ENCODE measurements at places on chromosomes 3 and 15.
A peak's percentile ranks its signal among the peaks of the same experiment; 100 is the strongest.

- no peak for DNase-seq
These were observed 5.5 kb upstream of the CCDC39 start for GRCh38 chr3:180684807-180685206.

GRCh38 chr3:9884555-9885165, 4.6 kb upstream of the CIDEC start:
- no peak for DNase-seq

DNA sequence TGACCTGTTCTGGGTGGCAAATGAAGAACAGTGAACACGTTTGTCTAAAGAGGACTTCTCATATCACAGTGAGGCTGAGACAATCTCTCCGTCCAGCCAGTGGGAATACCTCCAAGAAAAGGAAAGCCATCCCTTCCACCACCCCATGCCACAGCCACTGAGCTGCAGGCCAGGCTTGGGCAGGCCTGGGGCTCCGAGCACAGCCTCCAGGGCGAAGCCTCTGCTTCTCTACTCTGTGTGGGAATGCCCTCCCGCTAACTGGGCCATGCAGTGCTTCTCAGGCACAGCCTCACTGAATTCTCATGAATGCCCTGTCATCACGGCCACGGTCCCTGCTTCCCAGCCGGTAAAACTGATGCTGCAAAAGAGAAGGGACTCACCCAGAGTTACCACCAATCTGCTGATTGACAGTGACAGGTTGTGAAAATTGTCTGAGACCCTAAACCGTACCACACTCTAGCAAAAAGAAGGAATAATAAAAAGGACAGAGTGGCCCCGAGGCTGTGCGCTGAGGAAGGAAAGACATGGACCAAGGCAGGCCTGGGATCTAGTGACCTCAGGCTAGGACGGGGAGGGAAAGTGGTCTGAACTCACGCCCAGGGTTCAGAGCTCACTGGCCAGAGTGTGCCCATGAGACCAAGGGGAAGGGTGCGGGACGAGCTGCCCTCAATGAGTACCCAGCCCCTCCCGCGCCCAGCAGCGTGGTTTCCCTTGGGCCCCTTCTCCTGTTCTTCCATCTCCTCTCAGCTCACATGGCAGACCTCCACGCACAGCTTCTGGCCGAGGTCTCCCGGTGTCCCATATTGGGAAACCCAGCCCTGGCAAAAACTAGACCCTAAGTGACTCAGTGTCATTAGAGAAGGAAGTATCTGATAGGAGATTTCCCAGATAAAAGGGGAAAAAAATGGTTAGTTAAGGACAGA, 52.8 kb downstream of the DHX30 start:
- no peak for DNase-seq

GRCh38 chr3:153502682-153503081, 340.7 kb downstream of the RAP2B start:
- DNase-seq = no peak

- DNase-seq = no peak
These were observed 5.0 kb upstream of the KPNA1 start for GRCh38 chr3:122519693-122520092.

DNA sequence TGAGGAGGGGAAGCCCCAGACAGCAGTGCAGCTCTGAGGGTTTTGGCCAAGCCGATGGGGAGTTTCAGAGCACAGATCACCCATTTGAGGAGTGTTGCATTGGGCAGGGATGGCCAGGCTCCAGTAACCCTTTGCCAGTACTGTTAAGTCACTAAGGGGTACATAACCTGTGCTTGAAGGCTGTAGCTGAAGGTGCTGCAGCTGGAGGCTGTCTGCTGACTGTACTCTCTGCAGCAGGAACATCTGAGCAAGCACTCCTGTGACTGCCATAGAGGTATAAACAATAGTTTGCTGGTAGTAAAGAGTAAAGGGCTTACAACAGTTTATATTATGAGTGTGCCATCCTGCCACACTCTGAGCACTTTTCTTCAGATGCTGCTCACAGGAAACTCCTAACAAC, 297.8 kb downstream of the EPHA3 start:
- DNase-seq = no peak

GRCh38 chr3:41290736-41291135, 91.4 kb downstream of the CTNNB1 start:
- no peak for DNase-seq

GRCh38 chr3:127077068-127077467, 94.2 kb downstream of the PLXNA1 start:
- DNase-seq = no peak

- no peak for DNase-seq
These were observed 147.1 kb upstream of the RGMA start for GRCh38 chr15:93235926-93236780.

GRCh38 chr3:132253262-132253878, 63.8 kb upstream of the ACP3 start:
- peak; percentile 64 for DNase-seq

- DNase-seq = no peak
These were observed 120.1 kb upstream of the NMNAT3 start for GRCh38 chr3:139797724-139798343.

DNA sequence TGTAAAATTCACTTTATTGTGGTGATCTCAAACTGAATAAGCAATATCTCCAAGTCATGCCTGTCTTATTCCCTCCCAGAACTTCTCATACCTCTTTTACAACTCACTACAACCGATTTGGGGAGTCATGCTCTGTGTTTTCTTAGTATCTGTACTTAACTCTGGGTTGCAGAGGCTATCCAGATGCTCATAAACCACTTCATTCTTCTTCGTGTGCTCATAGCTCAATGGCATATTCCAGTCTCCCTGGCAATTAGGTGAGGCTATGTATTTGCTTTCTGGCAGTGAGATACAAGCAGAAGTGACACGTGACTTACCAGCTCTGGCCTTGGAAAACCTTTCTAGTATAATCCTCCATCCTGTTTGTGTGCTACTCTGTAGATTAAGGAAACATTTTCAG, 360.9 kb downstream of the ZNF385D start:
- no peak for DNase-seq

DNA sequence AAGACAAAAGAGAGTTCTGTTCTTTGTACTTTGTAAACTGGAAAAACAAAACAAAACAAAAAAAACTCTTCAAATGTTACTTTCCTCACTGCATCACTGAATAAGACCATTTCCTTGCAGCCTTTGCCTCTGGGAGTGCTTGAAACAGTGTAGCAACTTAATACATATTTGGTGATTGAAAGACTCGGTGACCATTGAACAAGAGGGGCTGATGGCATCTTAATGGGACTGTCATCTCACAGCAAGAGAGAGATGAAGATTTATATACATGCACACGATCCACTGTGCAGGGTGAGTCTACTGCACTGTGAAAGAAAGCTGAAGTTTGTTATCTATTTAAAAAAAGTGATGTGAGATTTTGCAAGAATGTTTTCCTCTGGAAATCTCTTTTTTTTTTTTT, 111.9 kb upstream of the KLHL25 start:
- DNase-seq = no peak

DNA sequence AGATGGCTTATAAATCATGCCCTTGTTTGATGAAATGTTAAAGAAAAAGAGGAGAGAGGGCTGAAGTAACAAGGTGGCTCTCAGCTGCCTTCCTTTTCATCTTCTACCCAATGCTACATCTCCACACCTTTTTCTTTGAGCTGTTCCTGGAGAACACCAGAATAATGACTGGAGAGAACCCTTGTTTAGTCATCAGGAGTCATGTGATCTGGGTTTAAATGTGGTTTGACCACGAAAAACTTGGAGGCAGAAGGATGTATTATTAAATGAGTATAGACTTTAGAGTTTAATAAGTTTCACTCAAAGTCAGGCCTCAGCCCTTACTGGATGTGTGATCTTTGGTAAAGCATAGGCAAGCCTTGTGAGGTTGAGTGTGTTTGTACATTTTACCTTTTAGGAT, 230.3 kb upstream of the TBL1XR1 start:
- DNase-seq = no peak

GRCh38 chr3:8492744-8493511, 8.7 kb upstream of the LMCD1 start:
- no peak for DNase-seq

DNA sequence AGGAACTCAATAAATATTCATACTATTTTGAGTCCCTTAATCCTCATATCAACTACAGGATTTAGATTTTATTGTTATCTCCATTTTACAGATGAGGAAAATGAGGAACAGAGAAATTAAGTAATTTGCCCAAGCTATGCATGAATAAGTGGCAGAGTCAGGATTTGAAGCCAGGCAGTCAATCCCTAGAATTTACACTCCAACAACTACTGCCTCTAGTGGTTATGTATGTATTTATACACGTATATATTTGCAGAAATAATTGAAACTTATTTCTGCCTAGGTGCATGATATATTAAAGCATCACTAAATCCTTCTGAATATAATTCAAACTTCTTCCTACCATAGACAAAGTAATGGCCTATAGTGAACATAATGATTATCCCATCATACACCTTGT, 137.4 kb downstream of the SERPINI1 start:
- no peak for DNase-seq

DNA sequence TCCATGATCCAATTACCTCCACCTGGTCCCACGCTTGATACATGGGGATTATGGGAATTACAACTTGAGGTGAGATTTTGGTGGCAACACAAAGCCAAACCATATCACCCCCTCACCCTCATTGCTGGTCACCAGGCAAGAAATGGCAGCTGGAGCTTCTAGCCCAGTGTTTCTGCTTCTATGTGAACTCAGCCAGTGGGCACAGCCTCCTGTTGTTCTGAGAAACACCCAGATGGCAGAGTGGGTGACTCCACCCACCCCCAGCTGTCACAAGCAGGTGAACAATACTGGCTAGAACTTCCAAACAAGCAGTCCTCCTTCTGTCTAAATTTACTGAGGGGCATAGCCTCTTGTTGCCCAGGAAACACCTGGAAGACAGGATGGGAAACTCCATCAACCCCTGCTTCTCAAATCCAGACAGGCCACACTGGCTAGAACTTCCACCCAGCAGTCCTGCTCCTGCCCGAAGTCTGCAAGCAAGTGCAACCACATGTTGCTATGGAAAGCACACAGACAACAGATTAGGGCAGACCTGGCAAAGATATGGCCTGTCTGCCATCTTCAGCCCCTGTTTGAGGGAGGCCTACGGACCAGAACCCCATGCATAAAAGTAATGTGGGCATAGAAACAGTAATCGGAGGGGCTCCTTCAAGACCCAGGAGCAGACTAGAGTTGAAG, 114.1 kb downstream of the DTWD1 start:
- DNase-seq = no peak

- peak; percentile 1 for DNase-seq
These were observed 28.8 kb downstream of the TMED3 start for GRCh38 chr15:79339588-79340314.

- DNase-seq = no peak
These were observed 282.2 kb upstream of the LRRN1 start for GRCh38 chr3:3516996-3517395.

DNA sequence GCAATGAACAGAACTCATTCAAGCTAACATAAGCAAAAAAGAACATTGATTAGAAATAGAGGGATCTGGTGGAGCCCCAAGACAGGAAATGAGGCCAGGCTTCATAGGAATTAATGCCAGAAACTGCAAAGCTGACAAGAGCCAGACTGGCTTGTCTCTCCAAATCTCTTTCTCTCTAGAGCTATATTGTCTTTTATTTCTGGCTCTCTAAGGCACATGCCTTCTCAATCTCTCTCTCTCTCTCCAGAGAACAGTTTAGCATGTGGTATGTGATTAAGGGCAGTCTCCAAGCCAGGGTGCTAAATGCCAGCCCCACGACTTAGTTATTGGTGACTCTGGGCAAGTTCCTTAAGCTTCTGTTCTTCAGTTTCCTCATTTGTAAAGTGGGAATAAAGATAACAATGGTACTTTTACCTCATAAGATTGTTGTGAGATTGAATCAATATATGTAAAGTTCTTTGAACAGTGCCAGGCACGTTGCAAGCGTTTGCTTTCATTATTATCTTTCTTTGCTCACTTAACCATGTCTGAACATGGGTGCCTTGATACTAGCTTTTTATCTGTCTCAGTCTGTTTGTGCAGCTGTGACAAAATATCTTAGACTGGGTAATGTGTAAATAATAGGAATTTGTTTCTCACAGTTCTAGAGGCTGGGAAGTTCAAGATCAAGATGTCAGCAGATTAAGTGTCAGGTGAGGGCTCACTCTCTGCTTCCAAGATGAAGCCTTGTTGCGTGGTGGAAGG, 123.2 kb downstream of the BDH1 start:
- no peak for DNase-seq

- no peak for DNase-seq
These were observed 30.5 kb upstream of the PDZRN3 start for GRCh38 chr3:73655197-73655596.

DNA sequence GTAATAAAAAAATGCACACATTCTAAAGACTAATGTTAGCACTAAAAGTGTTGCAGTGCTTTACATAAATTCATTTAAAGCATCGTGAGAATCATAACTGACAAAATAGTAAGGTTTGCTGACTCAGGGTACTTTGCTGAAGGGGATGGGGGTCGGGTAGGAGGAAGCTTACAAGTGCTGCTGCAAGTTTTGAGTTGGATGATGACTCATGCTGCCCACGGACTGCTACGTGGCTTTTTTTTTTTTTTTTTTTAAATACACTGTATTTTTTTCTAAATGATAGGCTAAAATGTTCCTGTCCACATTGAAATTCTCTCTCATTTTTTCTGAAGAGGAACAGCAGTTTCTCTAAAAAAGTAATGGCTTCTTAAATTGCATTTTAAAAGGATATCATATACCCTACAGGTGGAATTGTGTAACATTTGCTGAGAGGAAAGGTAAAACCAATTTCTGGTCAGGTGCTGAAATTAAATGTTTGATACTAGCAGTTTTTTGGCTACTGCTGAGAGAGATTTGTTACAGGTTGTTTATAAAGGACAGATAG, 2.2 kb downstream of the MAPK6 start:
- no peak for DNase-seq

Data from NCI-H1436 (cell line).